ENCODE measurements at places on chromosomes 7 and 10.

- DNase-seq = no peak
These were observed 19.4 kb upstream of the MINDY3 start for GRCh38 chr10:15879663-15880062.

DNA sequence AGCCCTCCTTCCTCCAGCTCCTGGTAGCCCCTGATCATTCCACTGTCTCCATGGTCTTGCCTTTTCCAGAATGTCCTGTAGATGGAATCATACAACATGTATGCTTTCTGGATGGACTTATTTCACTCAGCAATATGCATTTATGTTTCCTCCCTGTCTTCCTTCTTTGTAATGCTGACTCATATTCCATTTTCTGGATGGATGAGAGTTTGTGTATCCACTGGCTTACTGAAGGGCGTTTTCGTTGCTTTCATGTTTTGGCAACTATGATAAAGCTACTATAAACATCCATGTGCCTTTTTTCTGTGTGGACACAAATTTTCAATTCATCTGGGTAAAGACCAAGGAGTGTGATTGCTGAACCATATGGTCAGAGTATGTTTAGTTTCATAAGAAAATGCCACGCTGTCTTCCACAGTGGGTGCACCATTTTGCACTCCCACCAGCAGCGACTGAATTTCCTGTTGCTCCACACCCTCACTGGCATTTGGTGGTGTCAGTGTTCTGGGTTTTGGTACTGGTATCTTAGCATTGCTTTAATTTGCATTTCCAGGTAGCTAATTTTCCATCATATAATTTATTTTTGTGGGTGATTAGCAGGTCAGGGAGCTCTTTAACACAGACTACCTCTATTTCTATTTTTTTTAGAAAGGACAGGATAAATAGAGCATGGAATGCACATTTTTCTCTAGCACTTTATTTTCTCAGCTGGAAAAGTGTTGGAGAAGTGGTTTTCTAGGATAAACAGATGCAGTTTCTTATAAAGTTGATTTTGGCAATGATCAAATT is 252.2 kb downstream of the WDR37 start:
- no peak for DNase-seq

GRCh38 chr10:87598700-87599099 is 61.0 kb upstream of the PAPSS2 start:
- no peak for DNase-seq

DNA sequence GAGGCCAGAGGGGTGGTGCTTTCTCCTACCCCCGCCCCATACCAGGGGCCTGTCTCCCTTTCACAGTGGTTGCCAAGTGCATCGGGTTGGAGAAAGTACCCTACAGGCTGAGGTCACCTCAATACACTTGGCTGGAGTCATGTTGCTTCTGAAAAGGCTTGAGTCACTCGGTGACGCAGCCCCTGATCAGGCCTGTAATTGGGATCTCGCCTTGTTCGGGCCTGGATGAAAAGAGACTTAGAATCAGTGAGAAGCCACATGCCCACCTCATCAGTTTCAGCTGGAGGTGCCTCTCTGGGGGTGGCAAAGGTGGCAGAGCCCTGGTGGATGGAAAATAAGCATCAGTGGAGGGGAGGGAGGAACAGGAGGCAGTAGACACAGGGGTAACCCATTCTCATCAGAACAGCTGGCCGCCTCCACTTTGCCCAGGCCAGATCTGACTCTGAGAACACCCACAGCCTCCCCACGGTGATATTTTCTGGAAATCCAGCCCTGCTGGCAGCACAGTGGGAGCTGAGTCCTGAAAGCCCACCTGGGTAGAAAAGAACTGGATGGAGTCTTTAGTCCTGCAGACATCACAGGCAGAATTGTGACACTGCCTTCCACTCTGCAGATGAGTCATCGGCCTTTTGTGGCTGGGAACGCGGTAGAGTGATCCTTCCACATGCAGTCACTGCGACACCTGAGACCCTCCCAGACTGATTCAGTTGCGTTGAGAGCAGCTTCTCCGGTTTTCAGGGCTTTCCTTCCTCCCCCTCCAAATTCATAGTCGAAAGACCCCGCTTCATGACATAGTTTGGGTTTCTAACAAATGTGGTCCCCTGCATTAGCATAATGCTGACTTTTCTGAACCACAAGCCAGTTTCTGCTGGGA is 108.0 kb downstream of the GRK5 start:
- DNase-seq = no peak

DNA sequence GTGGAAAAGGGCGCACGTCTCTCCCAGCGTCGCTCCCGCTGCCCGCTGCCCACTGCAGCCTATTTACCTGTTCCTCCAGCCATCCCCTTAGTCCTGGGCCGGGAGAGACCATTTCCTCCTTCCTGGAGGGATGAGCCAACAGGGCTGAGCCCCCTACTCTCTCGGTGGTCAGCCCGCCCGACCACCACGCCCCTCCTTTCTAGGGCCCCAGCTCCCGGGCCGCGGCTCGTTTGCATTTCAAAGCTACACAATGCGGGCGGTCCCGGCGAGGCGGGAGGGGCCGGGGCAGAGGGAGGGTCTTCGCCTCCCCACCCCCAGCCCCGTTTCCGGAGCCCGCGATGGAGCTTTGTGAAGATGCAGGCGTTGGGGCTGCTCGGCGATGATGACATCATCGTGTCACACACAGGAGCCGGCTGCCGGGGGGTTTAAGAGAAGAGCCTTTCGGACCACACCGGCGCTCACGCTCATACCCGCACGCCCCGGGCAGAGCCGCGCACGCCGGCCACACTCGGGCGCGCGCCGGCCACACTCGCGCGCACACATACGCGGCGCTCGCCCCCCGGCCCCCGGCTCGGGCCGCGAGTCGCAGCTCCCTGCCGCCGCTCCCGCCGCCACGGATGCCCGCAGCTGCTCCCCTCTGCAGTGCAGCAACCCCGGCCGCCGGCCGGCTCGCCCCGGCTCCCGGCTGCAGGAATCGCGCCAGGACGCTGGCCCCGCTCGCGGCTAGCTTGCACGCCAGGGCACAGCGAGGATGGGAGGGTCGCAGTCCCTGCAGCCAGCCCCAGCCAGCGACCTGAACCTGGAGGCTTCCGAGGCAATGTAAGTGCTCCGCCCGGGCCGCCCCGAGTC is 107.7 kb upstream of the BTBD16 start:
- DNase-seq = no peak

DNA sequence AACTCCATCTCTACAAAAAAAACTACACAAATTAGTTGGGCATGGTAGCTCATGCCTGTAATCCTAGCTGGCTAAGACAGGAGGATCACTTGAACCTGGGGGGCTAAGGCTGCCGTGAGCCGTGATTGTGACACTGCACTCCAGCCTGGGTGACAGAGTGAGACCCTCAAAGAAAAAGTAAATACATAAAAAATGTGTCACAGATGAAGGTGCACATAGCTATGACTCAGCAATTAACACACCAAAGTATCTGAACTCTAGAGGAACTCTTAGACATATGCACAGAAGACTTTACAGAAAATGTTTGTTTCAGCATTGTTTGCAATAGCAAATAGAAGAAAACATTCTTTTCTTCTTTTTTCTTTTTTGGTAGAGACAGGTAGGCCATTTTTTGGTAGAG is 8.3 kb downstream of the C10orf62 start:
- DNase-seq = no peak

DNA sequence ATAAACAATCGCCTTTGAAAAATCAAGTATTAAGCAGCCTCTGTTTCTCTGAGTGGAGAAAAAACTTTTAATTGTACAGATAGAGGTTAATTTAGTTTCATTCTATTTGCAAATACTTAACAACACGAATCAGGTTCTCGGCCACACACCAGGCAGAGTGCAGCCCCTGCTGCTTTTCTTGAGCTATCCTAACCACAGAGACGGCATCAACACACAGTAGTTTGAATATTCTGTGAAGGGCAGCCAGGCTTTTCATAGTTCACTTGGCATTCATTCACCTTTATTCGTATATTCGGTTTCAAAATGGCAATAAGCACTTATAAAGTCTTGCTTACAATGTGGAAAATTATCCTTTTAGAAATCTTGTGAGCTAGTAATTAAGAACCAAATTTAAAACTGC is 5.7 kb downstream of the ADARB2 start:
- DNase-seq = no peak

GRCh38 chr10:122267849-122268737 is 3.0 kb upstream of the BTBD16 start:
- no peak for DNase-seq

DNA sequence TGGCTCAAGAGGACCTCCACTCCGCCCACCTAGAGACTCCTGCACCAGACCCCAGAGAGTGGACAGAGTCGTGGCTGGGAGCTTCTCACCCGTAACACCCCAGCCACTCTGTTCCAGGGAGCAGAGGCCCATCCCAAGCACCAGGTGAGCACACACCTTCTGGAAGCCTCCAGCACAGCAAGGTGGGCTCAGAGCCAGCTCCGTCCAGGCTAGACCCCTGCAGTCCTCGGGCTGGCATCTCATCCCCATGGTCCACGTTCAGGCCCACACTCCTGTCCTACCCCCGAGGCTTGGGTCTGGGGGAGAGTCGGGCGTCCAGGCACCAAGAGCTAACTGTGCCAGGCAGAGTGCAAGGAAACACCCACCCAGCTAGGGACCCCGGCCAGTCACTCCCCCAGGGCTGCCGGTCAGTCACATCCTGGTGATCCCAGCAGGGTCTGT is 13.2 kb downstream of the PDGFA start:
- DNase-seq = no peak

DNA sequence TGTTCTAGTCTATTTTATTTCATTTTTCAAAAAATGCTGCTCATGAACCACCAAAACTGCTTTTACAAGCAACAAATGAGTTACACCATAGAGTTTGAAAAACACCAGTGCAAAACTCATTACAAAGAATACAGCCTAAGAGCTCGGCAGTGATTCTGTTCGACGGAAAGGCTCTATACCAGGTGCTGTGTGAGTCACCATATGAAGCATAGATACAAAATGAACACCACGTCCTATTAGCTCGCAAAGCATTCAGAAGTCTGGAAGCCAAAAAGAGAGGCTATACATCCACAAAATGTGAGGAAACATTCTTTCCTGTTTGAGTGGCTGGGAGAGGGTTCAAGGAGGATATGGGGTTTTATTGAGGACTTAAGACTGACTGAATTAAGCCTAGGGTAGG is 136.1 kb downstream of the ATE1 start:
- no peak for DNase-seq

DNA sequence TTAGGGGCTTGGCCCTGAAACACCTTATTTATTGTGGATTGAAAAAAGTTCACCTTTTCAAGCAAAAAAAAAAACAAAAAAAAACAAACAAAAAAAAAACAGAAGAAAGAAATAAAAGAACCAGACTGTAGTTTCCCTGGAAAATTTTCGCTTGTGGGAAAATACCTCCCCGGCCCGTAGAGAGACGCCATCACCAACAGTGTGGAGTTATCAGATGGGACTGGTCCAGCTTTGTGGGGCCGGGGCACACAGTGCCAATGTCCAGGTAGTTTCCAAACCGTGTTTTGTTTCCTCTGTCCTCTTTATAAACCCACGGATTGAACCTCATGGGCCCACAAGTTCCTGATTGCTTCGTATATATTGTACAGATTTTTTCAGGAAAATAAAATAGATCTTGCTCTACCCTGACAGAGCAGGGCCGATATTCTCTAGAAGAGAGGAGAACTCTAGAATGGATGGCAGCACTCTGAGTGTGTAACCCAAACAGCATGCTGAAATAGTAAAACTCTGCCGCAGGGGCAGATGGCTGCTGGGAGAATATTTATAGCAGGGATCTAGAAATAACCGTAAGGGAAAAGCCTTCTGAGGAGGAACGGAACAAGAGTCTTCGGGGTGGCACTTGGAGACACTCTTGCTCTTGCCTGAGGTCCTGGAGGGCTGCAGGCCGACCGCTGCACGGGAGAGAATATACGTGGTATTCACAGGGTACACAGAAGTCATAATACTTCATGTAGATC is 241.0 kb downstream of the FRMD4A start:
- no peak for DNase-seq

GRCh38 chr10:103542764-103543616 is 49.5 kb downstream of the NEURL1 start:
- no peak for DNase-seq

DNA sequence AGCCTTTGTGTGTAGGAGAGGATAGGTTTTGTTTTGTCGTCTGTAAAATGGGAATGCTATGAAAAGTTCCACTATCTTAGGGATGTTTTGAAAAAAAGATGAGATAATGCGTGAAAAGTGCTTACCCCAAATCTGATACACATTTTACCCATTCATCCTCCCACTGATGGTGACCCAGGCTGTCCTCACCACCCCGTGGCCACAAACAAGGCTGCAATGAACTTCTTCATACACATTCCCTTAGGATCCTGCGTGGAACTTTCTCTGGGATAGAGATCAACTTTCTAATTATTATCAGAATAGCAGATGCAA is 399 bp upstream of the OGDHL start:
- DNase-seq = no peak

GRCh38 chr10:110836706-110837105 is 35.0 kb upstream of the PDCD4 start:
- DNase-seq = no peak

- no peak for DNase-seq
These were observed 19.6 kb upstream of the CFAP46 start for GRCh38 chr10:132961787-132962622.

DNA sequence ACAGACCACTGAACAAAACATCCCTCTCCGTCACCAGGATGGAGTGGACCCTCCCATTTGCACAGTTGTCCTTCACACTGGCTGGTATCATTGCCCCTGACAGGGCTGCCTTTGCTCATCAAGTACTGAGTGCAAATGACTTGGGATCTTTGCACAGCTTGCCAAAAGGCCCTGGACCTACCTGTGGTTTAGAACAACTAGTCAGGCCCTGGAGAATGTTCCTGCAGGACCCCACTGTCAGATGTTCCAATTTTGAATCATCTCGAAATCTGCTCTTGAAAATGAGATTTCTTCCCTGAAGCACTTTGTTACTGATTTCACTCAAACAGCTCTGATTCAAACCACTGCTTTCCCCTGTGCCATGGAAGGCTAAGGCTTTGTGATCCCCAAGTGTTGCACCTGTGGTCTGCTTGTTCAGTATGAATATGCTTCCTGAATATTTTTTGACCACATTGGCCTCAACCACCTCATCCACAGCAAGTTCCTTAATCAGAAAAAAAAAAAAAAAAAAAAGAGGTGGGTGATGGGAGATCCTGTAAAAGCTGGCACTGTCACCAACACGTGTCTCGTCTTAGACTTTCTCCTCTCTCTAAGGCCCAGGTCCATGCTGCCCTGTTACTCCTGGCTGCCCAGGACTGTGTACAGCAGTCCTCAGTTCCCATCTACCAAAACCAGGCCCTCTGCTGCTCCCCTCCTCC is 2.7 kb upstream of the AOAH start:
- DNase-seq = no peak

GRCh38 chr10:60827791-60828488 is 49.7 kb downstream of the CDK1 start:
- no peak for DNase-seq

DNA sequence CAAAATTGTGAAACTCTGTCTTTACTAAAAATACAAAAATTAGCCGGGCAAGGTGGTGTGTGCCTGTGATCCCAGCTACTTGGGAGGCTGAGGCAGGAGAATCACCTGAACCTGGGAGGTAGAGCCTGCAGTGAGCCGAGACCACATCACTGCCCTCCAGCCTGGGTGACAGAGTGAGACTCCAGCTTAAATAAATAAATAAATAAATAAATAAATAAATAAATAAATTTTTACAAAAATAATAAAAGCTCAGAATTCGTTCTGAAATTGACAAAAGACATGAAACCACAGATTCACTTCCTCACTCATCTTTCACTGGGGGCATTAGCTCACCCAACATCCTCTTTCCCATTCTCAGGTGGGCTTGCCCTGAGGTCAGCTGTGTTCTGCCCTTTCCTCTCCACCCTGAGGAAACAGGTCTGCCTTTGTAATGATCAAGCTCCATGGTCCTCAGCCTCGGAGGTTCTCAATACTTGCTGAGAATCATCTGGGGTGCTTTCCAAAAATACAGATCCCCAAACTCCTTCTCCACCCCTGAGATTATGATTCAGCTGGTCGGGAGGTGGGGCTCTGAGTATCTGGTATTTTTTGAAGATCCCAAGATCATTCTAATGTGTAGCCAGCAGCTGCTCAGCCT is 29.2 kb upstream of the APBB1IP start:
- no peak for DNase-seq
